Aorta (tissue), 5 donors: ENCODE measurements at places on chromosomes 1 and 21. TPM values are rescaled to one million over a fixed set of nuclear protein-coding genes. Genes with fewer than 3 reads are reported as not detected.

The KRTAP21-2 gene
- not detected for total RNA-seq

The SHISA4 gene
- 30.6 TPM for total RNA-seq

The PDE4B gene
- total RNA-seq, result 24.5 TPM

The S100A7A gene
- total RNA-seq, result not detected

The FAF1 gene
- total RNA-seq, result 54.7 TPM

The CD1E gene
- total RNA-seq, result not detected

The FBXO2 gene
- total RNA-seq, result 1.7 TPM

The CCDC185 gene
- total RNA-seq, result not detected

The SPRR2E gene
- not detected for total RNA-seq

The SPATC1L gene
- total RNA-seq, result 12.4 TPM

The HAO2 gene
- total RNA-seq, result not detected

The SELENBP1 gene
- total RNA-seq, result 66.3 TPM

The C1QB gene
- total RNA-seq, result 310 TPM

The GADD45A gene
- total RNA-seq, result 158 TPM

The LCE6A gene
- total RNA-seq, result not detected

The AMPD1 gene
- total RNA-seq, result 0.52 TPM

The KCNQ4 gene
- total RNA-seq, result 8.7 TPM

The DEPDC1 gene
- not detected for total RNA-seq

The C1orf74 gene
- total RNA-seq, result 1.1 TPM

The CLCA1 gene
- total RNA-seq, result 0.10 TPM

The DCST1 gene
- 0.26 TPM for total RNA-seq

The CNKSR1 gene
- total RNA-seq, result 1.5 TPM

The MAB21L3 gene
- total RNA-seq, result not detected

The FAM110D gene
- 5.0 TPM for total RNA-seq
